Hepatocyte (in vitro differentiated cells): ENCODE measurements at places on chromosomes 6 and 20. TPM values are rescaled to one million over a fixed set of nuclear protein-coding genes. Genes with fewer than 3 reads are reported as not detected.

DNA sequence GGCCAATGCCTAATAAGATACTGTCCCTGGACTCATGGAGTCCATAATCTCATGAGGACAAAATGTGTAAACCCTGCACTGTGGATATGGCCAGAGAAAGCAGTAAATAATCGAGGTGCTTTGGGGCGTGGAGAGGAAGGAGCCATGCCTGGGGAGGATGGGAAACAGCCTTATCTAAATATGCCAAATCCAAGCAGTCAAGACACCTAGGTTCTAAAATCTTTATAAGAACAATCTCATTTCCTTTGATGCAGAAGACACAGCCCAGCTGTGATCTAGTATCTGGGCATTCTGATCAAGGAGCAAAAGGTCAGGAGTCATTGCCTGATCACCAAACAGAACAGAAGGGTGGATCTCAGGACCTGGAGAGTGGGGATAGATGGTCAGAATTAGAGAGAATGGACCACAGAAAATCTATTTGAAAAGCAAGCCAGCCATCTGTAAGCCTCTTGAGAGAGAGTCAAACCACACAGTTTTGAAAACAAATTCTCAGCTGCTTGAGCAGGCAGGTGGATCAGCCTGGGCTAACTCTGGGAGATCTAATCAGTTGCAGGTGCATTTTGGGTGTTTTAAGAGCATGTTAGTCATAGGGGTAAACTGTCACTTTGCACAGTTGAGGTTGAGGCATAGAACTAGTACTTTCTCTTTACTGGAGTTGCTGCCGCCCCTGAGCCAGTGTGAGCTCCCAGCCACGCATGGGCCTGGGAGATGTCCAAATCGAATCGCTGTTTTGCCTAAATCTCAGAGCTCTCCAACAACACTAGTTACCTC lies 130.8 kb upstream of the TNFAIP3 start:
- H3K27ac ChIP-seq, result no peak overlapping the region
- peaks cover 16% of the 10 kb centered on the region for H3K4me1 ChIP-seq
- H3K36me3 ChIP-seq, result no peaks in the 10 kb centered on the region

DNA sequence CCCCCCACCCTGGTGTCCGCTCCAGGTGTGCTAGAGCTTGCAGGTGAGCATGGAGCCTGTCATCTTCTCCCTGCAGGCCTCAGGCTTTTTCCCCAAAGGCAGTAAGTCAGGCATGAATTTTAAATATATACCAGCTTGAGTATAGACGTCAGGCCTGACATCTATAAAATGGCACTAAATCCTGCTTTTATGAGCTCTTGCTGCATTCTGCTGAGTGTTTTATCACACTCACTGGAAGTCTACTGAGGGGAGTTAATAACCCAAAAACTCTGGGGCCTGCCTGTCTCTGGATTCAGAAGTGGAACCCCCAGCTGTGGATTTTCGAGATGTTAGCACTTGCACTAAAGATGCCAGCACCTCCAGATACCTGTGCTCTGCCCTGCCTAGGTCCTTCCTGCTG lies 133.4 kb upstream of the TOP1 start:
- no peak overlapping the region for H3K27ac ChIP-seq
- H3K27me3 ChIP-seq, result no peaks in the 10 kb centered on the region
- H3K4me1 ChIP-seq, result no peaks in the 10 kb centered on the region
- H3K4me3 ChIP-seq, result no peak overlapping the region

GRCh38 chr6:43856005-43856765 lies 86.2 kb downstream of the VEGFA start:
- H3K27me3 ChIP-seq, result no peaks in the 10 kb centered on the region
- H3K4me3 ChIP-seq, result no peak overlapping the region
- DNase-seq, result peak; percentile 74
- H3K4me1 ChIP-seq, result peaks cover 5% of the 10 kb centered on the region

- H3K36me3 ChIP-seq, result no peaks in the 10 kb centered on the region
- no peak overlapping the region for H3K27ac ChIP-seq
- H3K4me1 ChIP-seq, result no peaks in the 10 kb centered on the region
- peak; percentile 82 for DNase-seq
These were observed 48.6 kb upstream of the SNX9 start for GRCh38 chr6:157774153-157775135.

GRCh38 chr6:113627480-113627879 lies 229.7 kb upstream of the MARCKS start:
- no peaks in the 10 kb centered on the region for H3K36me3 ChIP-seq
- H3K27me3 ChIP-seq, result no peaks in the 10 kb centered on the region
- peaks cover 12% of the 10 kb centered on the region for H3K4me1 ChIP-seq
- no peak overlapping the region for H3K27ac ChIP-seq

DNA sequence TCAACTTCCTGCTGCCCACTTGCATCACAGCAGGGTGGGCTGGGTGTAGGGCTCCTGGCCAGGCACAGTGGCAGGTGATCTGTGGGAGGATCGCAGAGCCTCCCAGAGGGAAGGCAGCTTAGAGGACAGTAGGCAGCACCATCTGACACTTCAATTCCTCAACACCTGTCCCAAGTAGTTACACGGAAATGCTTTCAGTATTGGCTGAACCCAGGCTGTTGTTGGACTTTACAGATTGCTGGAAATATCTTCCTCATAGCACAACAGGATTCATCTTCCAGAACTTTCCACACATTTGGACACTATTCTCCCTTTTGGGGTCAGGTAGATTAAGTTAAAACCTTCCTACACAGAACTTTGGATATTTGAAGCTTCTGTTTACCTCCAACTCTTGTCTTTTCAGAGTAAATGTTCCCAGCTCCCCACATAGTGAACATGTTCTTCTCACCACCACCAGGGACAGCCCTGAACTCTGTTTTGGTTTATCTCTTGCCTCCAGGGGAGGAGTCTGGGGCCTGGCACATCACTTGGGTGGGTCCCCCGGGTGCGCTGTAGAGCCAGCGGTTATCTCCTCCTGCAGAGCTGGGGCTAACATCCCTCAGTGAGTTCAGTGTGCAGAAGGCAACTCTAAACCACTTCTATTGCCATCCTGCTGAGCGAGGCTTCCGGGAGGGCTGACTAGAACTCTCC lies 3.5 kb upstream of the SLC22A2 start:
- no peaks in the 10 kb centered on the region for H3K36me3 ChIP-seq
- peak overlapping the region; percentile 92 for H3K27ac ChIP-seq

- H3K36me3 ChIP-seq, result no peaks in the 10 kb centered on the region
- H3K4me3 ChIP-seq, result no peak overlapping the region
- DNase-seq, result no peak
- H3K27me3 ChIP-seq, result no peaks in the 10 kb centered on the region
- no peaks in the 10 kb centered on the region for H3K4me1 ChIP-seq
These were observed 244.5 kb upstream of the JARID2 start for GRCh38 chr6:15001326-15001910.

The NKX2-4 gene
- total RNA-seq, result not detected in 2 replicates

The LY6G5C gene
- total RNA-seq, result 0.32 TPM in 1 of 2 replicates, not detected in the other

DNA sequence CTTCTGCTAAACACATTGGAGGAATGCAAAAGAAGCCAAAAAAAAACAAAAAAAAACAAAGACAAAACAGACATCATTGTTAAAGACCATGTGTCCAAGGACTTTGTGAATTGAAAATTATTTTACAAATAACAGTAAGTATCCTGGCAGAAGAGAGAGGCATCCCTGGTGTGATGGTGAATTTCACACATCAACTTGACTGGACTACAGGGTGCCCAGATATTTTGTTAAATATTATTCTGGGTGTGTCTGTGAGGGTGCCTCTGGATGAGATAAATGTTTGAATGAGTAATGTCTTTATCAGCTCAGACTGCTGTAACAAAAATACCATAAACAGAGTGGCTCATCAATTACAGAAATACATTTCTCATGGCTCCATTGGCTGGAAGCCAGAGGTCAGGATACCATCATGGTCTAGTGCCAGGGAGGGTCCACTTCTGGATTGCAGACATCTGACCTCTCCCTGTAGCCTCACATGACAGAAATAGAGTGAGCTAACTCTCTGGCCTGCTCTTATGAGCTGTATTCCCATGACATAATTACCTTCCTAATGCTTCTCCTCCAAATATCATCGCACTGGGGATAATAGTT lies 12.2 kb upstream of the C6orf118 start:
- H3K36me3 ChIP-seq, result no peaks in the 10 kb centered on the region
- no peak for DNase-seq
- no peaks in the 10 kb centered on the region for H3K4me1 ChIP-seq
- H3K27me3 ChIP-seq, result no peaks in the 10 kb centered on the region
- H3K27ac ChIP-seq, result no peak overlapping the region

DNA sequence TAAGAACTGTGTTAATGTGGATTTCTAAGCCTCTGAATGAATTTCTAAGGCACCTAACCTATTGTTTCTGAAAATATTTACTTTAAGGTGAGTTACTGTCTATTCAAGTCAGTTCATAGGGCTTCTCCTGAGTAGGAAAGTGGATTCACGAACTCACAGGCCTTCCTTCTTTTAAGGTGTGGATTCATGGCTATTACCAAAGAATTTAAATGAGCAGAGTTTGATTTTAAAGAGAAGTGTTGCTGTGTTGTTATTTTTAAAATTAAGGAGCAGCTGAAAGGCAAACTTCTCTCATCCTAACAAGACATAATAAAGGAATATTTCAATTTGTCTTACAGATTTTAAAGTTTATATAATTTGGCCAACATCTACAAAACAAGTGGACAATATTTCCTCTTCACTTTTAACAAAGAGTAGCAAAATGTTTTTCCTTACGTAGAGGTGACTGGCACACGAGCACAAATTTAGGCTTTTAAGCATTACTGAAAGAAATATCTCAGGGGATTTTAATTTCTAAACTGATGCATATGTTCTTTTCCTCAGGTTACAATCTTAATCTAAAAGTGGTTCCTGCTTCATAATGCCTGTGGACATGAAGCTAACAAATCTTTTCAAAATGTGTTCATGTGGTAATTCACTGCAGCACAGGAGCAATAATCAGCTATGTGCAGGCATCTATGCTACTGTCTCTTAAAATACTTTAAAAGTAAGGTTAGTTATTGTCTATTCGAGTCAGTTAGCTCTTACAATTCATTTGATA lies 602 bp upstream of the TSPYL4 start:
- peak overlapping the region; percentile 97 for H3K27ac ChIP-seq
- H3K27me3 ChIP-seq, result no peaks in the 10 kb centered on the region
- H3K4me3 ChIP-seq, result peak overlapping the region; percentile 69
- H3K36me3 ChIP-seq, result no peaks in the 10 kb centered on the region

GRCh38 chr20:22489626-22490286 lies 94.6 kb downstream of the FOXA2 start:
- peaks cover 9% of the 10 kb centered on the region for H3K4me1 ChIP-seq
- no peak overlapping the region for H3K4me3 ChIP-seq
- peak overlapping the region; percentile 82 for H3K27ac ChIP-seq
- no peak for DNase-seq
- H3K27me3 ChIP-seq, result peaks cover 10% of the 10 kb centered on the region

DNA sequence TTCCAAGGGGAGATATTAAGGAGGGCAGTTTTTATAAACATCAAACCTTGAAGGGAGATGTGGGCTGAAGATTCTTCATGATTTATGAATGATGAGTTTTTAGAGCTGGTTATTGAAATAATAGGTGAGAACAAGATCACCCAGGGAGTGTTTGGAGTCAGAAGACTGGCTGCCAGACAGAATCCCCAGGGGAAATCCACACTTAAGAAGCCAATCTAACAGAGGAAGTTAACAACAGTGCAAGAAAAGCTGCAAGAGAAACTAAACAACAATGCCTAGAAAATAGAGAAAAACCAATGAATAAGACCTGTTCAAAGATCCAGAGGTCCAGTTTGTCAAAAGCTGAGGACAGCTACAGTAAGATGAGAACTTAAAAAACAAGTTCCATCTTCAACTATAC lies 167.9 kb upstream of the MAN1A1 start:
- no peak overlapping the region for H3K27ac ChIP-seq
- no peaks in the 10 kb centered on the region for H3K27me3 ChIP-seq
- H3K36me3 ChIP-seq, result no peaks in the 10 kb centered on the region
- DNase-seq, result no peak
- H3K4me1 ChIP-seq, result no peaks in the 10 kb centered on the region

DNA sequence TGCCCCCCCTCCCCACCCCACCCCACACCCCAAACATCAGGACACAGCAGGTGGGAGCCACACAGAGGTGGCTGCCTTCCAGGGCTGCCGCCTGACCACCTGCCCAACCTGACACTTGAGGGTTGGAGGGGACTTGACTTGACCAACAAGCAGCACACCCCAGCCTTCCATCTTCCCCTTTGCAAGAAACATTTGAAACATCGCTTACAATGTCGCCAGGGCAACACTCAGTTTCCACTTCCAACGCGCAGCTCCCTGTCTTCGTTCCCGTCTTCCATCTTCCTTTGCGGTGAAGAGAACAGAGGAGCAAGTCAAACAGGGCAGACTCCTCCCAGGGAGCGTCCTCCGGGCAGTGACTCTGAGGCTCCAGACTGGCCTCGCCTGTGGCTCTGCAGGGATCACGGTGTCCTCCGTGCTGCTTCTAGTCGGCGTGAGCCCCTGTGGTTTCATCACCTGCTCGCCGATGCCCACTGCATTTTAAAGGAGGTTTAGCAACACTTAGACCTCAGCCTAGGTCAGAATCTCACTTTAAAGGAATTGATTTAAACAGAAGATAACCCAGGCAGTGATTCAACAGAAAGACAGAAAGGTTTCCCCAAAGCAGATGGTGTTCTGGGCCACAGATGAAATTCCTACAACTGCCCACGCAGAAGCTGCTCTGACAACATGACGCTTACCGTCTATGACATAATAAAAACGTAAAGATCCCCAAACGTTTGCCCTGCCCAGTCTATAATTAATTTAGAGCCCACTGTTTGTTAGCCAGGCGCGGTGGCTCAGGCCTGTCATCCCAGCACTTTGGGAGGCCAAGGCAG lies 130.8 kb downstream of the TAF4 start:
- no peak for DNase-seq
- no peaks in the 10 kb centered on the region for H3K4me1 ChIP-seq
- no peaks in the 10 kb centered on the region for H3K36me3 ChIP-seq
- H3K27ac ChIP-seq, result no peak overlapping the region
- no peak overlapping the region for H3K4me3 ChIP-seq

DNA sequence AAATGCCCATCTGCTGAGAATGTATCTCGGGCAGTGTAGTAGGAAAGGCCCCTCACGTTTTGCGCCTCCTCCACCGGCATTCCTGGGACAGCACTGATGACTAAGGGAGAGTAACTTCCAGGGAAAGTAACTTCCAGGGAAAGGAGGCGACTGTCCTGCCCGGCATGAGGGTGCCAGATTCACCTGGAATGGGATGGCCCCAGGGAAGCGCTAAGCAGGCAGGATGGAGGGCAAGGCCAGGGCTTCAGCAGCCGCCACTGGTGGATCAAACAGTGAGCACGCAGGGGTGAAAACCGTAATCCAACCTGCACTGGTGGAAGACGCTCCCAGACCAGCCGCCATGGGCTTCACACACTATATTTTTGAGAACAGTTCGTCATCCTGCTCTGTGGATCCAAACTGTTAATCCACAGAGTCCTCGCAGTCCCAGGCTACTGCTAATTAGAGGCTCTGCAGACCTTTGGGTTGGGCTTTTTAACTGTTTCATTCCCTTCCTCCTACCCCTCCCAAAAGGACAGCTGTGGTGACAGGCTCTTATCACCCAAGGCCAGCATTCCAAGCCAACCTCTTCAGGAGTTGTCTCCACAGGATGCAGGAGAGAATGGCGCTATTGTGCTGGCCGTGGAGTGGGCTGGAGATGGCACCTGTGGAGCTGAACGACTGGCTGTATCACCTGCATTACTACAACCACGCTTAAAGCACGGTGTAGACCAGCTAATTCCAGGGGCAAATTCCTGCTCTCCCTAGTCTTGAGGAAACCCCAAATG lies 178.9 kb downstream of the DLL1 start:
- no peaks in the 10 kb centered on the region for H3K36me3 ChIP-seq
- H3K4me3 ChIP-seq, result no peak overlapping the region
- no peak for DNase-seq
- no peak overlapping the region for H3K27ac ChIP-seq
- H3K27me3 ChIP-seq, result no peaks in the 10 kb centered on the region

- H3K36me3 ChIP-seq, result no peaks in the 10 kb centered on the region
- peak overlapping the region; percentile 94 for H3K4me3 ChIP-seq
- DNase-seq, result peak; percentile 72
- H3K27ac ChIP-seq, result peak overlapping the region; percentile 97
These were observed 844 bp upstream of the ABRACL start for GRCh38 chr6:139027620-139028182.
